Sciatic nerve (tissue), 2 donors: ENCODE measurements at places on chromosomes 12 and 14.

DNA sequence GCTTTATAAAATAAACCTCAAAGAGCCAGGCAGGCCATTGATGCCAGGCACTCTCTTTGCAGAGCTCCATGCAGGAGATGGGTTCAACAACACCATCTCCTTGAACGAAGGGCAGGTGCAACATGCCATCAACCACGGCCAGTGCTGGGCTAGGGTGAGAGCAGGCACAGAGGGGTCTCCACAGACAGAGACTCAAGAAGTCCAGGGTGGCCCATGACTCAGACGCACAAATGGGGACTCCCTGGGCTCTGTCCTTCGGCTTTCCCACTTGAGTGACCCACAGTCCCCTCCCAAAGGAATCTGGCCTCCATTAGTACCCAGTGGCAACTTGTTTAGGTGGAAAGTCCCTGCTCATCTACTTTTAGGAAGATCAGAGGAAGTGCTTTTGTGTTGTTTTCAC is 124.4 kb upstream of the PZP start:
- no peak for DNase-seq

GRCh38 chr12:59408431-59408830 is 187.4 kb upstream of the SLC16A7 start:
- DNase-seq, result no peak

DNA sequence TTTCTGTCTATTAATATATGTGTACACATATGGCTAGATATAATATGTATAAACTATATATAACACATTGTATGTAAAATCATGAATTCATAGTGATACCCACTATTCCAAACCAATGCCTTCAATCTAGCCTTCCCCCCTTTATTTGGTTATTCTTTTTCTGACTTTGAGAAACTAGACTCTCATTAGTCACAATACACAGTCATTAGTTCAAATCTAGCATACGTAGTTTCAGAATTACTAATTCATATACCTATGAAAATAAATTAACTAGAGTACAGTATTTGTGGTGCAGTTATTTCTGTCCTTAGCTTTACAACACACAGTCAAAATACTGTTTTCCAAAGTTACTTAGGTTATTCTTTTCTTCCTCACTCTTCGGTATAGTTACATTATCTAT is 268.2 kb downstream of the DPF3 start:
- DNase-seq, result no peak

DNA sequence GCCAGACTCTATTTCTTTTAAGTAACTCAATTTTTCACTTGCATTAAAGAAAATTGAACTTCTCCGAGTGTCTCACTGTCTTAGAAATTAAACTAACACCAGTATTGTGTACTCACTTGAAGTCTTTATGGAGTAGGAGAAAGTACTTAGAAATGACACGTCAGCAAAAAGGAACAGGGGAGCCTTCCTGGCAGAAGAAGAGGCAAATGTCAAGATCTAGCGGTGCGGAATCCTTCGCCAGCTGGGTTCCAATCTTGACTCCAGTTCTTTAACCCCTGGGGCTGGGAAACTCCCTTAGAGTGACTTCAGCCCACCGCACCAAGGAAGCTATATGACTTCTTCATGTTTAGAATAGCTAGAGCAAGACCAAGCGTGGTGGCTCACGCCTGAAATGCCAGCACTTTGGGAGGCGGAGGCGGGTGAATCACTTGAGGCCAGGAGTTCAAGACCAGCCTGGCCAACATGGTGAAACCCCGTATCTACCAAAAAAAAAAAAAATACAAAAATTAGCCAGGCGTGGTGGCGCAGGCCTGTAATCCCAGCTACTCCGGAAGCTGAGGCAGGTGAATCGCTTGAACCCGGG is 34.4 kb downstream of the WBP11 start:
- DNase-seq, result no peak

DNA sequence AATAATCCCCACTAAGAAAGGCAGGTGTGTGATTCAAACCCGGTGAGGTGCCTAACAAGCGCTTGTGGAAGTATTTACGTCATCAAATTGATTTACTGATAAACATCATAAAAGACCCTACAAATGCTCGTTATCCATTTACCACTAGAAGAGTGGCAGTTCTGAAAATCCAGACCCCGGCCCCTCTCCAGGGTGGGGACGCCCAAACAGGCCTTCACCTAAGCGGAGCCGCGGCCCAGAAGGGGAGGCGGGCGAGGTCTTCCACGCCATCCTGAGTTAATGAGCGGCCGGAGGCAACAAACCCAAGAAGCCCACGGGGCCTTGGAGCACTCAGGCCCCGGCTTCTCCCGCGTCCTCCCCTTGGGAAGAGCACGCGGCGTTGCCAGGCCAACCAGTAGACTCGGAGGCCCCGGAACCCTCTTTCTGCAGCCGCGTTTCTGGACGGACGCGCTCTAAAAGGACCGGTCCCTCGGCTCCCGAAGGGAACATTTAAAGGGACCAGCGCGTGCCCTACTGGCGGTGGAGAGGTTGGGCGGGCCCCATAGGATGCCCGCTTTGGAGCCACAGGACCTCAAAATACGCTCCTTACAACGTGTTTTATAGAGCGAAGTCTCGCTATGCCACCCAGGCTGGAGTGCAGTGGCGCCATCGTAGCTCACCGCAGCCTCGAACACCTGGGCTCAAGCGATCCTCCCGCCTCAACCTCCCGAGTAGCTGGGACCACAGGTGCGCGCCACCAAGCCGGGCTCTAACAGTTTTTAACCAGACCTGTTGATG is 3.5 kb downstream of the PTPN21 start:
- peak; percentile 88 for DNase-seq
